Lower lobe of right lung (tissue), 2 donors: ENCODE measurements at places on chromosomes 4 and X. TPM values are rescaled to one million over a fixed set of nuclear protein-coding genes. Genes with fewer than 3 reads are reported as not detected.

The FOXR2 gene
- not detected for total RNA-seq

DNA sequence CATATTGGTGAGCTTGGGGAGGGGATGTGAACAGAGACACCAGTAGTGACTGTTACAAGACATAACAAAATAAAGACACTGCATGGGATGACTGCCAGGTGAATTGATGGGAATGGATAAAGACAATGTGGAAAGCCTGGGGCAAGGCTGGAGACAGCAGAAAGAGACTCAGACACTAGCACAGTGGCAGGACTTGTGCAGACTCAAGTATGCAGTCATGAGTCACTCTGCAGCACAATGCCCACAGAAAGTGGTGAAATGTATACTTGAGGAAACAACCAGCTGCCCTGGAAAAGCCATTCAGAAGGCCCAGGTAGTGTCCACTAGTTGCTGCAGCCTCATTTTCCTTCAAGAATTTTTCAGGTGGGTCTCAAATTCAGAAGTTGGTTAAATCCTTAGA lies 452.3 kb downstream of the MID1IP1 start:
- H3K4me1 ChIP-seq: no peaks in the 10 kb centered on the region
- no peaks in the 10 kb centered on the region for H3K36me3 ChIP-seq
- H3K27me3 ChIP-seq: no peaks in the 10 kb centered on the region
- no peak overlapping the region for H3K4me3 ChIP-seq
- DNase-seq: no peak

- H3K27ac ChIP-seq: no peak overlapping the region
- H3K36me3 ChIP-seq: no peaks in the 10 kb centered on the region
- no peaks in the 10 kb centered on the region for H3K4me1 ChIP-seq
- H3K27me3 ChIP-seq: no peaks in the 10 kb centered on the region
- no peak for DNase-seq
These were observed 19.7 kb upstream of the BTC start for GRCh38 chr4:74814052-74814451.

DNA sequence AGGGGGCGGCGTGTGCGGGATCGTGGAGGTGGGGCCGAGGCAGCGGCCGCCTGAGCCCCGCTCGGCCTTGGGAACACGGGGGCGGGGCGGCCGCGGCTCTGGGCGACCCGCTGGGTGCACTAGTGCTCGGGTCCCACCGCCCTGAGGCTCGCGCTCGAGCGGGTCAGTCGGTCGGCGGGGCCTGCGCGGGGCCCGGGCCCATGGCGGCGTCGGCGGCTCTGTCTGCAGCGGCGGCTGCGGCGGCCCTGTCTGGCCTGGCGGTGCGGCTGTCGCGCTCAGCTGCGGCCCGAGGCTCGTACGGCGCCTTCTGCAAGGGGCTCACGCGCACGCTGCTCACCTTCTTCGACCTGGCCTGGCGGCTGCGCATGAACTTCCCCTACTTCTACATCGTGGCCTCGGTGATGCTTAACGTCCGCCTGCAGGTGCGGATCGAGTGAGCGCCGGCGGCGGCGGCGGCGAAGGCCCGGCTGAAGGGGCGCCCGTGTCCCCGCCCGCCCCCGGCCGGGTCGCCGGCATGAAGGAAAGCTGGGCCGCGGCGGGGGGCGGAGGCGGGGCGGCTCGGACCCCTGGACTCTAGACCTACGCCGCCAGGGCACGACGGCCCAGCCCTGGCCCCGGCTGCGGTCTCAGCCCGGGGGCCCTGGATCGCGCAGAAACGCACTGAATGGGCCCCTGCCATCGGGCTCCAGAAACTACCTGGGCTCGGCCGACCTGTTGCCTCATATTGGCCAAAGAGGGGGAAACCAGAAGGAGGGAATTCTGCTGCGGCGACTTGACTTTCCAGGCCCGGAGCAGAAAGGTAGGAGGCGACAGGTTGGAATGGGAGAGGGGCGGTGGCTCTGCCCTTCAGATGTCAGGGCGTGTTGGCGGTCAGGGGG lies at the start of gene SMIM10L2A:
TSS of gene SMIM10L2A (plus strand) at position 13 of the 878 bp plus-strand sequence. CDS start at position 201, 188 bp downstream.
- peak within 1 kb of the TSS; percentile 54 for H3K4me3 ChIP-seq
- H3K27ac ChIP-seq: peak within 1 kb of the TSS; percentile 24
- no peaks in the 10 kb centered on the region for H3K36me3 ChIP-seq

DNA sequence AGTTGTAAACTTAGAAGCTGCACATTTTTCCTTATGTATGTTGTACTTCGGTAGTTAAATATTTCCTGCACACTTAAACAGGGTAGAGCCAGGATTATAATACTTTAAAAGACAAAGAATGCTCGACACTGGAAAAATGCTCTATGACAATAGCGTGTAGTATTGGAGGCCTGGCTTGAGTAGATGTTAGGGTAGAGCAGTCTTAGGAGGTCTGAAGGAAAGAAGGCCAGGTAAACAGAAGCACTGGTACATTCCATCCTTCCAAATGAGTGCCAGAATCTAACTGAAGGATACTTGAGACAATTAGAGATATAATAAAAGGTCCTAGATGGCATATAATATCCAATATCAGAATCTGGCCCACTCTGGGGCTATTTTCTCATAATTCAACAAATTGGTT lies 42.3 kb downstream of the ATXN3L start:
- H3K27ac ChIP-seq: no peak overlapping the region
- DNase-seq: no peak
- no peaks in the 10 kb centered on the region for H3K36me3 ChIP-seq
- no peaks in the 10 kb centered on the region for H3K27me3 ChIP-seq
- no peak overlapping the region for H3K4me3 ChIP-seq

- H3K36me3 ChIP-seq: peaks cover 99% of the 10 kb centered on the region
- no peak overlapping the region for H3K4me3 ChIP-seq
- peak overlapping the region; percentile 34 for H3K27ac ChIP-seq
- no peak for DNase-seq
- H3K4me1 ChIP-seq: peaks cover 18% of the 10 kb centered on the region
These were observed 97.1 kb downstream of the NFKB1 start for GRCh38 chr4:102598086-102598761.

The CASP3 gene
- total RNA-seq: 17.8 TPM

The ATRX gene
- 88.8 TPM for total RNA-seq

DNA sequence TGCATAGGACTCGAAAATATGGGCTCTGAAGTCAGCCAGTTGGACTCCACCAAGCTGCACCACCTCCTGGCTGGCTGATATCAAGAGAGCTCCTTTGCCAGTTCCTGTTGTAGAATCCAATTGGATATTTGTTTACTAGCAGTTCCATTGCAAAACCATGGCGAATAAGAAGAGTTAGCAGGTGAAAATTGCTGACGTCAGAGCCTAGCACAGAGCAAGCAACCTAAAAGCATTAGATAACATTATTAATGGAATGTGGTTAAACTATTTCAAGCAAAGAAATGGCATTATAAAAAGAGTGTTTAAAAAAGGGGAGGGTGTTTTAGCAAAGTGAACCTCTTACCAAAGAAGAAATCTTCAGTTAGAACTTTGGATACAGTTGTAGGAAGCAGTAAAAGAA lies 1816.3 kb upstream of the TENM3 start:
- H3K27ac ChIP-seq: no peak overlapping the region
- no peak overlapping the region for H3K4me3 ChIP-seq
- no peak for DNase-seq
- H3K36me3 ChIP-seq: no peaks in the 10 kb centered on the region
- no peaks in the 10 kb centered on the region for H3K4me1 ChIP-seq
- no peaks in the 10 kb centered on the region for H3K27me3 ChIP-seq

DNA sequence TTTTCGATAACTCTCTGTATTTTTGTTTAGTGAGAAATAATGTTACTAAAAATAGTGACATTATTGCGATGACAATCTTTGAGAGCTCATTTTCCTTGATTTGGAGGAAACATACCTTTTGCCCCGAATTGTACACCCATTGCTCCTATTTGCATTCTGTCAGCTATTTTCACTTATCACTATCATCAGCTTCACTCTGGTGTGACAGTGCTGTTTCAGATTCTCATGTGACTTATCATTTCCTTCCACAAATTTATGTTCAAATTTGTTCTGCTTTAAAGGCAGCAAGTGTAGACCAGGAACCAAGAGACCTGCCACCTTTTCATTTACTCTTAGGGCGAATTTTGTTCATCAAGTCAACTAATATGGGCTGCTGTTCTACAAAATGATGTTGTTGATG lies 179.4 kb downstream of the RBM46 start:
- no peak overlapping the region for H3K27ac ChIP-seq
- no peaks in the 10 kb centered on the region for H3K27me3 ChIP-seq
- no peak overlapping the region for H3K4me3 ChIP-seq
- no peak for DNase-seq

- H3K4me1 ChIP-seq: no peaks in the 10 kb centered on the region
- H3K27me3 ChIP-seq: no peaks in the 10 kb centered on the region
- H3K4me3 ChIP-seq: no peak overlapping the region
- no peaks in the 10 kb centered on the region for H3K36me3 ChIP-seq
- no peak overlapping the region for H3K27ac ChIP-seq
- no peak for DNase-seq
These were observed 8.7 kb downstream of the CLRN2 start for GRCh38 chr4:17523662-17524061.

DNA sequence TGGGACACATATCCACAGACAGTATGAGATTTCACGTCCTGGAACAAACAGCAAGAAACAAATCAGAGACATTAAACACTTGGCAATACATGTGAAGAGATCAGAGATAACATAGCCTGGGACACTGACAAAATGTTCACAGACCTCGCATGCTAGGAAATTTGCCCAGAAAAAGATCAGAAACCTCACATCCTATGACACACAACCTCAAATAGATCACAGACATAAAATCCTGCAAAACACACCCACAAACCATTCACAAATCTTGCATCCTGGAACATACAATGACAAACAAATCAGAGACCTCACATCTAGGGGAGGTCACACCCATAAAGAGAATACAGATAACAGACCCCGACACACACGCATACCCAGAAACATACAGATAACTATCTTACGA lies 18.0 kb downstream of the SUV39H1 start:
- H3K36me3 ChIP-seq: no peaks in the 10 kb centered on the region
- no peaks in the 10 kb centered on the region for H3K27me3 ChIP-seq
- H3K4me3 ChIP-seq: no peak overlapping the region

The GEMIN8 gene
- total RNA-seq: 15.8 TPM

The C4orf50 gene
- 0.09 TPM for total RNA-seq

GRCh38 chr4:7756561-7757355 lies 182.9 kb downstream of the AFAP1 start:
- no peaks in the 10 kb centered on the region for H3K27me3 ChIP-seq
- peak; percentile 43 for DNase-seq
- H3K36me3 ChIP-seq: peaks cover 12% of the 10 kb centered on the region
- no peak overlapping the region for H3K4me3 ChIP-seq
- no peak overlapping the region for H3K27ac ChIP-seq

The FSTL5 gene
- not detected for total RNA-seq

The RHOXF2B gene
- not detected for total RNA-seq

DNA sequence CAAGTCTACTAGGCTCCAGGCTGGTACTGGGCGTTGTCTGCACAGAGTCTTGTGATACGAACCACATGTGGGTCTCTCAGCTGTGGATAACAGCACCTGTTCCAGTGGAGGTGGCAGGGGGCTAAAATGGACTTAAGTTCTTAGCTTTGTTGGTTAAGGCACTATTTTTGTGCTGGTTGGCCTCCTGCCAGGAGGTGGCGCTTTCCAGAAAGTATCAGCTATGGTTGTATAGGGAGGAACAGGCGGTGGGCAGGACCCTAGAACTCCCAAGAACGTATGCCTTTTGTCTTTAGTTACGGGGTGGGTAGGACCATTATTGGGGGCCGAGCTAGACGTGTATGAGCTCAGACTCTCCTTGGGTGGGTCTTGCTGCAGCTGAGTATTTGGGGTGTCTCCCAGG lies 1138.4 kb downstream of the PCDH19 start:
- no peaks in the 10 kb centered on the region for H3K36me3 ChIP-seq

GRCh38 chr4:144985014-144985413 lies 113.0 kb downstream of the ANAPC10 start:
- no peak for DNase-seq
- H3K36me3 ChIP-seq: no peaks in the 10 kb centered on the region
- no peaks in the 10 kb centered on the region for H3K4me1 ChIP-seq
- H3K27ac ChIP-seq: no peak overlapping the region

The ZNF630 gene
- 4.0 TPM for total RNA-seq

DNA sequence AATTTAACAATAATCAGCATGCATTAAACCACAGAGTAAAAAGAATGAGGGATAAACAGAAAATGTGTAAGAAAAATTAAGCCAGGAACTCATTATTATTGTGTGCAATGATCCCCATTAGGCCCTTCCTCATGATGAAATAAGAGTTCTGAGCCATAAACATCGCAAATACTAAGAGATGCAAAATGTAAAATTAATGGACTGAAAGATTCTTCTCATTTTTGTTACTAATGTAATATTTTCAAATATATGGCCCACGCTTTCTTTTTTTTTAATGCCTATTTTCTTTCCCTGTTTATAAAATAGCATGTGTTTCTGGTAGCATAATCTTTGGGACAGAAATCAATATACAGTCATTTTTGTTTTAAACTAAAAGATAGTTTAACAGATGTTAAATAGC lies 281.0 kb downstream of the PDGFC start:
- no peaks in the 10 kb centered on the region for H3K4me1 ChIP-seq
- H3K27ac ChIP-seq: no peak overlapping the region
- no peaks in the 10 kb centered on the region for H3K36me3 ChIP-seq
- H3K4me3 ChIP-seq: no peak overlapping the region
- no peaks in the 10 kb centered on the region for H3K27me3 ChIP-seq

The ERAS gene
- total RNA-seq: not detected

- no peaks in the 10 kb centered on the region for H3K27me3 ChIP-seq
- no peak for DNase-seq
- H3K4me1 ChIP-seq: no peaks in the 10 kb centered on the region
- no peak overlapping the region for H3K27ac ChIP-seq
- H3K36me3 ChIP-seq: no peaks in the 10 kb centered on the region
These were observed 863.6 kb upstream of the IGFBP7 start for GRCh38 chr4:57973819-57974218.

DNA sequence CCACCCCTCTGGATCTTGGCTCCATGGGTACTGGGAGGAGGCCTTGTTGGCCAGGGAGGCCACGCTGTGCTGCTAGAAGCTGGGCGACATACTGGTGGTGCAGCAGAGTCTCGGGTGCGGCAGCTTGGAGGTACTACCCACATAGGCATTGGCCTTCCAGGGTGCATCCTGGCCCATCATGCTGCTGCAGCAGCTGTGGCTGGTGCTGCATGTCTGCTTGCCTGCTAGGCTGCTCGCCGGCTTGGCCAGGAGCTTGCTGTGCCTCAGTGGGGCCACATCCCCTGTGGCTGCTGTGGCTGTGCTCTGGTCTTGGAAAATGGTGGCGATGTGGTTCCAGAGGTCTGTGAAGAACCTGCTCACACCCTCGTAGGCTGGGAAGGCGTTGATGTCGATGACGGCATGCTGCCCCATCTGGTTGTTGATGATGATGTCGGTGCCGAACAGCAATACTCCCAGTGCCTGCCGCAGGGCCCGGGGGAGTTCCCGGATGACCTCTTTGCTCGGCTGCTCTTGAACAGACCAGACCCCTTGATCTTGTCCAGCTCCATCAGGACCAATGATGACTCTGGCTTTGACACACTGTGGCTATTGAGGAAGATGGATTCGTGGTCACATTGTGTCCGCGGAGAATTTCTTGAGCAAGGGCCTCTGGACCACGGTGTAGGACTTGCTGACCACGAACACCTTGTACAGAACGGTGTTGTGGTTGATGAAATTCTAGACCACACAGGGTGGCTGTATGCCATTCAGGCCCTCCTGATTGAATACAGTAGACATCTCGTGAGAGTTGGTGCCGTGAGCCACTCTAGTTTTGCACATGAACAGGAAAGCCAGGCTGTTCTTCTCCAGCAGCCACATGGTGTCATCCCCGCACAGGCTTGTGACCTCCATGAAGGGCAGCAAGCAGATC lies 11.8 kb downstream of the RBM10 start:
- H3K27me3 ChIP-seq: no peaks in the 10 kb centered on the region
- no peaks in the 10 kb centered on the region for H3K4me1 ChIP-seq
- H3K4me3 ChIP-seq: no peak overlapping the region
- no peak overlapping the region for H3K27ac ChIP-seq
- peaks cover 21% of the 10 kb centered on the region for H3K36me3 ChIP-seq

GRCh38 chr4:184344899-184345572 lies 127.4 kb upstream of the ENPP6 start:
- peak overlapping the region; percentile 88 for H3K27ac ChIP-seq
- DNase-seq: no peak
- no peaks in the 10 kb centered on the region for H3K27me3 ChIP-seq
- peaks cover 55% of the 10 kb centered on the region for H3K4me1 ChIP-seq
